Keratinocyte (primary cell): ENCODE measurements at places on chromosomes 12 and 14. TPM values are rescaled to one million over a fixed set of nuclear protein-coding genes. Genes with fewer than 3 reads are reported as not detected.

KRT71 gene
- polyA plus RNA-seq, result not detected in 3 replicates

FGD4 gene
- polyA plus RNA-seq, result 7.8 to 10.5 TPM (median 7.9 TPM) in 3 replicates

IRF9 gene
- polyA plus RNA-seq, result 117 to 126 TPM (median 117 TPM) in 3 replicates

AMN gene
- polyA plus RNA-seq, result 0.14 to 0.31 TPM (median 0.22 TPM) in 3 replicates

DNA sequence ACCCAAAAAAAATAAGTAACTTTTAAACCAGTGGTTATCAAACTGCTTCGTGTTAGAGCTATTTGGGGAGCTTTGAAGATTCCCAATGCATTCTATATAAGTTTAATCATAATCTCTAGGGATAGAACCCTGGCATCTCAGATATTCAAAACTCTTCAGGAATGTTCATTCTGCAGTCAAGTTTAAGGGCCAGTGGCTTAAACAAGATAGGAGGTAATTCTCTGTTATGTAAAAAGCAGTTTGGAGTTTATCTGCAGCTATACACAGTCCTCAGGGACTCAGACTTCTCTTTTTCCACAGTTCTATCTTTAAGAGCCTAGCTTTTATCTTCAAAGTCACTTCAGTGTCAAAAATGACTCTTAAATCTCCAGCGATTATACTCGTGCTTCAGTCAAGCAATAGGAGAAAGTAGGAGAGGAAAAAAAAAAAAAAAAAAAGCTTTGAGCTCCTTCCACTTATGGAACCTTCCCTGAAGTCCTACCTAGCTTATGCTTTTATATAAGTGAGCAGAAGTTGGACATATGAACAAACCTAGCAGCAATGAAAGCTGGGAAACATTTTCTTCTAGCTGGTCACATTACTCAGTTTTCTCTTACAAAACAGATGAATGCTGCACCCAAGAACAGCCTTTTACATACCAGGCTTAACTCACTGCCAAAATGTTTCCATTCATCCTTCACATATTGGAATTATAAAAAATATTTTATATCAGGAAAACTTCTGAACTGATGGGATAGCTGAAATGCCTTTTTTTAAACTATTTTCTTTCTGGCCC is 302.8 kb downstream of the FSCB start:
- no peak overlapping the region for H3K27ac ChIP-seq
- no peaks in the 10 kb centered on the region for H3K27me3 ChIP-seq
- no peak for DNase-seq
- no peak overlapping the region for H3K4me3 ChIP-seq

GRCh38 chr14:100790502-100791347 is 35.2 kb upstream of the MEG3 start:
- peaks cover 13% of the 10 kb centered on the region for H3K27me3 ChIP-seq
- H3K36me3 ChIP-seq, result no peaks in the 10 kb centered on the region
- H3K4me1 ChIP-seq, result no peaks in the 10 kb centered on the region
- no peak overlapping the region for H3K27ac ChIP-seq

GRCh38 chr14:36524874-36525745 is 5.1 kb upstream of the NKX2-1 start:
- no peak overlapping the region for H3K27ac ChIP-seq
- H3K4me3 ChIP-seq, result no peak overlapping the region
- H3K4me1 ChIP-seq, result peaks cover 4% of the 10 kb centered on the region
- peaks cover 84% of the 10 kb centered on the region for H3K27me3 ChIP-seq
- peak; percentile 1 for DNase-seq
- H3K36me3 ChIP-seq, result no peaks in the 10 kb centered on the region

DNA sequence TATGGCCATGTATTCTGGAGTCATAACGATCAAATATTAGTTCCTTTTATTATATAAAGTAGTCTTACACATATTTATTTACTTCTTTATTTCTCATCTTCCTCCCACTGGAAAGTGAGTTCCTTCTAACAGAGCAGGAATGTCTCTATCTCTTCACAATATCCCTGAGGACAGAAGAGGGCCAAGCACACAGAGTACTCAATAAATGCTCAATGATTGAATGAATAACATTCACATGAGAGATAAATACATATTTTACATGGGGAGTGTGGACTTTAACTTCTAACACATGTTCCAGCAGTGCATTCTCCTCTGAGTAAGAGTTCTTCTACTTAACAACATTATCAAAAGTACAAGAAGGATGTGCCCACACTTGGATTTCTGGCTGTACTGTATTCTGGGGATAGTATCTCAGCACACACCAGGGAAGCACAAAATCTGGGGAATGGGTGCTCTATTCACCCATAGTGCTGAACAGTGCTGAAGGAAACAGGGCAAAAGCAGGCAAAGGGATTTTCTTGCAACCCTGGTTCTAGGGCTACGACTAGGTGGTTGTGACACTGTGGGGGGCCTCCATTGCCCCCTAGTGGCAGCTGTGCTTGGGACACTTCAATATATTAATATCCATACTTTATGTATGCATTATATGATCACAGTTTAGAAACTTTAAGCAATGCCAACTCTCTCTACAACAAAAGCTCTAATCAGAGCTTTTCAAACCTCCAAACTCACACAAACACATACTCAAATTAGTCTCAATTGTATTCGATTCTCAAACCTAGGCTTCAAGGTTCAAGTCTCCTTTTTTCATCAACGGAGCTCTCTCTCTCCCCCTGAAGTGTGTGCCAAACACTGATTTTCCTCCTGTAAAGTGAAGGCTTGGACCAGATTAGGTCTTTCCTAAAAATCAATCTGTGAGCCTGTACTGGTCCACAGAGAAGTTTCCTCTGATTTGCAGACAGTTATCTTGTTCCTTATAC is 115.5 kb downstream of the SLC2A13 start:
- no peaks in the 10 kb centered on the region for H3K36me3 ChIP-seq
- DNase-seq, result no peak
- H3K4me1 ChIP-seq, result peaks cover 5% of the 10 kb centered on the region
- H3K4me3 ChIP-seq, result no peak overlapping the region
- no peaks in the 10 kb centered on the region for H3K27me3 ChIP-seq

DNA sequence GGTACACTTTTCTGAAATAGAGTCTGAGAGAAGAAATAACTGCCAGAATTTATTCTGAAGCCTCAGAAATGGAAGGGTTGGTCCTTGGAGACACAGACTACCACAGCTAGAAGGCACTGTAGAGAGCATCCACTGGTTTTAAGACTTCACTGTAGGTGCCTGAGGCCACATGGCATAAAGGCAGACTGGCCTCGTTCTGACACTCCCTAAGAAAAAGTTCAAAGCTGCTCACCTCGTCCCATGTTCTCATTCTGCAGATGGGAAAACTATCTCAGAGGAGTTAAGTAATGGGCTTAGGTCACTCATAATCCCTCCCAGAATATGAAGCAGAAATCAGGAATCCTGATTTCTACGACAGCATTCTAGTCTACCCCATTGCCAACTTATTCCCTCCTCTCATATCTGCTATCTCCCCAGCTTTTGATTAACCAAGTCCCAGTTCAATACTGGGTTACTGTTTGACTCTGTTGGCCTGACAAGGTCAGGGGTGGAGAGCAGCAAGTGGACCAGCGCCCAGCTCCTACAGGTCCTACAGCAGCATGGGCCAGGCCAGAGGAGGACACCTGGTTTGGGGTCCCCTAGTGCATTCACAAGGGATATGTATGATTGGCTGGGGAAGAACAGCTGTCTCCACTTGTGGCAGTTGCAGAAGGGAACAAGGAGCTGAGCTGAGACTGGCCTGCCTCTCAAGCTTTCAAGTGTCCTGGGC is 3.7 kb downstream of the ITGA5 start:
- H3K27ac ChIP-seq, result peak overlapping the region; percentile 13
- H3K36me3 ChIP-seq, result peaks cover 1% of the 10 kb centered on the region
- no peak for DNase-seq
- peaks cover 63% of the 10 kb centered on the region for H3K4me1 ChIP-seq

DNA sequence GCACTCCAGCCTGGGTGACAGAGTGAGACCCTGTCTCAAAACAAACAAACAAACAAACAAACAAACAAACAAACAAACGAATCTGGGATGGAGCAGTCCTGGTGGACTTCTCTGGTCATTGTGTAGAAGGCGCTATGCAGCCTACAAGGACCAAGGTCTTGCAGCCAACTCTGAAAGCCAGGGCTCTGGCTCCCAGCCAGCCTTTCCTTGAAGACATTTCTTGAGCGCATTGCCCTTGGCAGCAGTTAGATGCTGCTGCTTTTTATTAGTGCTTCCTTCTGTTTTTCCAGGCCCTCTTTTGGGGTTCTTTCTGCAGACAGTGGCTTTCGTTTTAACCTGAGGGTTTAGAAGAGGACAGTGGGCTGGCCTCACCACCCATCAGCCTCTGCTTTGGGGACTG is 20.2 kb downstream of the CCDC177 start:
- H3K36me3 ChIP-seq, result no peaks in the 10 kb centered on the region
- H3K27me3 ChIP-seq, result peaks cover 25% of the 10 kb centered on the region
- H3K27ac ChIP-seq, result no peak overlapping the region
- no peak overlapping the region for H3K4me3 ChIP-seq

GRCh38 chr14:36653962-36654793 is 7.5 kb upstream of the PAX9 start:
- no peaks in the 10 kb centered on the region for H3K36me3 ChIP-seq
- DNase-seq, result no peak
- peaks cover 3% of the 10 kb centered on the region for H3K4me1 ChIP-seq
